Activated T-cell treated with anti-CD3 and anti-CD28 coated beads, Interleukin-2, amount 50 U/mL, for 4 hours (primary cell): ENCODE measurements at places on chromosomes 4 and X. TPM values are rescaled to one million over a fixed set of nuclear protein-coding genes. Genes with fewer than 3 reads are reported as not detected.

PLP2 gene
- total RNA-seq, result 126 TPM

FANCB gene
- total RNA-seq, result 9.8 TPM

PAGE5 gene
- total RNA-seq, result 0.90 TPM

NONO gene
- total RNA-seq, result 574 TPM

AFP gene
- total RNA-seq, result 0.68 TPM

CXCL9 gene
- total RNA-seq, result 13.0 TPM

CT45A3 gene
- total RNA-seq, result not detected

ADH4 gene
- total RNA-seq, result 0.21 TPM

NPNT gene
- 0.14 TPM for total RNA-seq
